NCI-H1105 (cell line): ENCODE measurements at places on chromosomes 4 and X.
A peak's percentile ranks its signal among the peaks of the same experiment; 100 is the strongest.

GRCh38 chr4:54657185-54657550, 589 bp upstream of the KIT start:
- peak; percentile 66 for DNase-seq

DNA sequence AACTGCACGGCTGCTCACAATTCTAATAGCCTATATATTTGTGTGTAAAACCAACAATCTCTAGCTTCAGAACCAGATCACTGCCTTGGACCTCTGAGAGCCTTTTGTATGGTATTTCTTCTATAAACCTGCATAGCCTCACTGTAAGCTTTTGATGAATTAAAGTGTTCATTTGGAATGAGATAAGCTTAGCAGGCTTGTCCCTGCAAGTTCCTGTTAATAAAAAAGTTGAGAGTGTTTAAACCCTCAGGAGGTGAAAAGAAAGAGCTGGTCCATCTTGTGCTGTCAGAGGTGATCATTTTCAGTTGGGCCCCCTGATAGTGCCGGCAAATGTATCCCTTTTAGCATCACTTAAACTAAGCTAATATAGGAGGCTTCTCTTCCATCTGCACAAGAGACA, 191.8 kb downstream of the GPC3 start:
- no peak for DNase-seq

- DNase-seq: no peak
These were observed 2440.0 kb downstream of the PCDH7 start for GRCh38 chr4:33160126-33160525.

- no peak for DNase-seq
These were observed 60.9 kb downstream of the CPZ start for GRCh38 chr4:8653326-8654000.

GRCh38 chr4:29336861-29337260, 1383.3 kb upstream of the PCDH7 start:
- DNase-seq: no peak

GRCh38 chr4:66219401-66219800, 549.1 kb upstream of the EPHA5 start:
- no peak for DNase-seq

DNA sequence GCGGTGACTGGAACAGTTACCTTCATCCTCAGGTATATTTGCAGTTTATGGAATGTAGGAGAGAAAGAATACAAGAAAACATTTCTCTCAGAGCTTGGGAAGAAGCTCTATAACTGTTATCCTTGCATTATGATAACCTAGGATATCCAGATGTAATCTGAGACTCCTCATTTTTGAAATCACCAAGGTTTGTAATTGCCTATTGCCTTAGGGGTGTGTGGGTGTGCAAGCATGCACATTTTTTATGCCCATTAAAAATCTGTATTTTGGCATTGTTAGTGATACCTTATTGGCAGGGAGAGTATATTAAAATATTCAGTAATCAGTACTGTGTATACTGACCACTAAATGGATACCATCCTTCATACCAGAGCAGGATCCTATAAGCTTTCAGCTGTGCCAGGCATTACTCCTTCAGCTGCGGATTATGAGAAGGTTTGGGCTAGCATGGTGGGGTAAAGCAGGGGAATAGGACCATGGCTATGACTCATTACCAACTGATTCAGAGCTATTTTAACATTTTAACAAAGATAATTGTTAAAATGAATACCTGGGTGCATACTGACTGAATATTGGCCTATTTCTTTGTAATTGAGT, 8.3 kb downstream of the SEC24B start:
- no peak for DNase-seq

GRCh38 chr4:56468097-56468422, 643 bp downstream of the SRP72 start:
- DNase-seq: no peak
